ENCODE measurements at places on chromosomes 4 and X.

DNA sequence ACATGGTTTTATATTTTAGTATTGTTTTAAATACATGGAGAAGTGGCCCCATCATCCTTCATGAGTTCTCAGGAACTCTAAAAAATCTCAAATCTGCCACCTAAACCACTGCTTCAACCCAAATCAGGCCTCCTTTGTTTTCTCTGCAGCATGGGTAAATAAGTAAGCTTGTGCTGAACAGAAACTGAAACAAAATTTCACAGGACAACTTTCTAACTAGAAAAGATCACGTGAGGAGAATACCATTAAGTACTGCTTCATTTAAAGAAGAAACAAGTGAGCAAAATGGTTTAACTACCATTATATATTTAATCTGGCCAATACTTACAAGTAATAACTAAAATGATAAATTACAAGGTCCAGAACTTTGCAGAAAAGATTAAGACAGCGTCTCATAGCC lies 2.5 kb downstream of the ARAP2 start:
- DNase-seq = no peak

DNA sequence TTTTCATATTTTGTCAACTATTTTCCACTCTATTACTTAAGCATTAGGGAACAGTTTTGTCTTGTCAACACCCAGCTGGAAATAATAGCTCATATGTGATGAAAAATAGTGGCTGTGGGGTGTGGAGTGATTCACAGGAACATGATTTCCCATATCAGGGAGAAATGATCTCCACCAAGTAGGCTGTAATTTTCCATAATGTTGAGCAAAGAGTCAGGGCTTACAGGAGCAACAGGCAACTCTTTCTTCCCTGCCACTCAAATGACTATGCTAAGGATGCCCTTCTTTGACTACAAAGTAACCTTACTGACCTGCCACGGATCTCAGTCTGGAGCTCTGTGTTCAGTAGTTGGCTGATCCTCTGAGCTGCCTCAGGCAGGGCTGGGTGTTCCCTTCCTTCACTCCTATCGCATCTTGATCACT lies 90.0 kb upstream of the GATB start:
- DNase-seq = no peak

- no peak for DNase-seq
Observed at GRCh38 chr4:118753096-118753495, 67.9 kb downstream of the METTL14 start.

DNA sequence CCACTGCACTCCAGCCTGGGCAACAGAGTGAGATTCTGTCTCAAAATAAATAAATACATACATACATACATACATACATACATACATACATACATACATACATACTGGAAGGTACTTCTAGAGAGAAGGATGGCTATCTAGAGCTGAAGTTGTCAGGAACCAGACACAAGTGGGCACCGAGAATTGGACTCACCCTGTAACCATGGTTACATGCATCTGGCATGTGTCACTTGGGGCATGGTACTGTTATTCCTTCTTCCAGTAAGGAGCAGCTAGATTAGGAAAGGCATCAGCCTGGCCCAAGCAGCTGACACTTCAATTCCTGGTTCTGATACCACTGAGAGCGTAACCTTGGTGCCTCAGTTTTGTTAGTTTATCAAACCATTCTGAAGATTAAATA lies 127.1 kb downstream of the SH3KBP1 start:
- no peak for DNase-seq

- no peak for DNase-seq
Observed at GRCh38 chr4:162849937-162850336, 316.8 kb downstream of the NAF1 start.

GRCh38 chrX:148995661-148996060 lies 495.2 kb downstream of the AFF2 start:
- no peak for DNase-seq

DNA sequence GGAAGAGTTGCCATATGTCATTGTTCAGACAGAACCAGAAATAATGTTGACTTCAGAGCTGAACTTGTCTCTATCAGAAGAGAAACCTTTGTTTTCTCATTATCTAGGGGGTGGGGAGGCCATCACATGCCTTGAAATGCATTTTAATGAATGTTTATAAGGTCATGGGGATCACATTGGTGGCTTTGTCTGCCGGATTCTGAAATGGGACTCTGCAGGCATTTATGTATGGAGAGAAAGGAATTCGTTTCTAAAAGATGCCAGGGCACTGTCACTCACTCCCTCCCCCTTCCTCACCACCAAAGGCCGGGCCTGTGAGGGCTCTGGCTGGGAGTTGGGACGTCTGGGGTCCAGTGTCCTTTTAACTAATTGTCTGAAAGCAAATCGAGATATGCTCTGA lies 102.2 kb downstream of the MAMLD1 start:
- no peak for DNase-seq

DNA sequence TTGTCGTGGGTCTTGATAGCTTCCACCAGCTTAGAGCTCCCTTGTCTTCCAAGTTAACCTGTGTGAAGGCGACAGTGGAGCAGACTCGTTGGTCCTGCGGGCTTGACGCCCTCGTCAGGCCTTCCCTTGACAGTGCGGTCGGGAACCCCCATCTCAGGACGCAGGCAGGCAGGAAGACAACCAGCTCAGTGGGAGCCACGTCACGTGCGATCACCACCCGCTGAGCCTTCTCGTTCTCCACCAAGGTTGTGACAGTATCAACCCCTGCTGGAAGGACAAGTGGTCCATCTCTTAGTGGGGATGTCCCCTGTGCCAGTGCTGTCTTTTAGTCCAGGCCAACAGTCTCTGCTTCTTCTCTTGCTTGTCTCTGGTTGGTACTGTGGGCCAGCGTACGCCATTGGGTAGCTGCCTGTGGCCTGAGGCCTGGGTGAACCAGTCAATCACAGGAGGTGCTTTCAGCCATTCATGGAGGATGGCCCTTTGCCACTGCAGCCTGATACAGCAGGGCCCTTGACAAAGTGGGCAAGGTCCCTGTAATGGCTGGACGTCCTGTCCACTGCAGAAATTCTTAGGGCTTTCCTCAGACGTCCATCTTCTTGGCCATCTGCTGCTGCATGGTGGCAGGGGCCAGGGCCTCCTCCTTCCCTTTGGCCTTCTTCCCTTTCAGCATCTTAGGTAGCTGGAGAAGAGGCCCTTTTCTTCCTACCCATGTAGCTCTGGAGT lies 31.4 kb downstream of the RGS12 start:
- no peak for DNase-seq

DNA sequence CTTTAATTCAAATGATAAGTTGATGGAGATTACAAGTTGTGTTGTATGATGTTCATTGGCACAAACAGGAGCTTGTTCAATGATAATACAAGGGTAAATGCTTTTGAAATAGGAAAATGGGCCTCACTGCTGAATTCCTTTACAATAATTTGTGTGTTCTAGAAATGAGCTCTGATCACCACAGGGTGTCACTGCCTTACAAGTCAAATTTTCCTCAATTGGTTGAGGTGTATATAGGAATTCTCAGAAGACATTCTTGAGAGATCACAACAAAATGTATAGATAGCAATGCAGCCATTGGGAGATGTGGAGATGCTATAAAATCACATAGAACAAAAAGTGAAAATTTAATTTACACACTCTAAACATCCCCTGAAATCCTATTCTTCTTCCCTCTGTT lies 49.6 kb downstream of the KLF8 start:
- DNase-seq = no peak

GRCh38 chr4:7411491-7411890 lies 23.2 kb downstream of the PSAPL1 start:
- no peak for DNase-seq

GRCh38 chrX:144275367-144275766 lies 391.5 kb downstream of the UBE2NL start:
- DNase-seq = no peak

- DNase-seq = peak; percentile 63
Observed at GRCh38 chrX:71618303-71618721, at the start of gene CXCR3. CXCR3 (minus strand) TSS chrX:71618511; CDS start chrX:71618449, 62 bp downstream.

- DNase-seq = no peak
Observed at GRCh38 chr4:5703831-5704230, 4.5 kb downstream of the EVC2 start.

DNA sequence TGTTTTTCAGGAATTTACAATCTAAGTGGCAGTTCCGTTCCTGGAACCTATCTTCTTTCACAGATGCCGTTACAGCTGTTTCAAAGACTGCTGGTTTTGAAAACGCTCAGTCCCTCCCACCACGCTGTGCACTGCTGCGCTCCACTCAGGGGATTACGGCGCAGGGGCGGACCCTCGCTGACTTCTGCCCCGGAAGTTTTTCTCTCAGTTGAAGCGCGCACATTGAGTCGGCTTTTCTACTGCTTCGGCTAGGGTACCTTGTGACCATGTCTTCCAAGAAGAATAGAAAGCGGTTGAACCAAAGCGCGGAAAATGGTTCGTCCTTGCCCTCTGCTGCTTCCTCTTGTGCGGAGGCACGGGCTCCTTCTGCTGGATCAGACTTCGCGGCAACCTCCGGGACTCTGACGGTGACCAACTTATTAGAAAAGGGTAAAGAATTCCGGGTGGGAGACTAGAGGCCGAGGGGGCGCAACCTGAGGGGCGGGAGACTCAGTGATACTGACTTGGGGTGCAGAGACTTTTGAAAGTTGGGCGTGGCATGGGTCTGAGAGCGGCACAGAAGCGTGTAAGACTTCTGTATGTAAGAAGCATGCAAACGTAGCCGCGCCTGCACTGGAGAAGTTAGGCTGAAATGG lies 597 bp upstream of the NUDT6 start:
- DNase-seq = peak; percentile 71

DNA sequence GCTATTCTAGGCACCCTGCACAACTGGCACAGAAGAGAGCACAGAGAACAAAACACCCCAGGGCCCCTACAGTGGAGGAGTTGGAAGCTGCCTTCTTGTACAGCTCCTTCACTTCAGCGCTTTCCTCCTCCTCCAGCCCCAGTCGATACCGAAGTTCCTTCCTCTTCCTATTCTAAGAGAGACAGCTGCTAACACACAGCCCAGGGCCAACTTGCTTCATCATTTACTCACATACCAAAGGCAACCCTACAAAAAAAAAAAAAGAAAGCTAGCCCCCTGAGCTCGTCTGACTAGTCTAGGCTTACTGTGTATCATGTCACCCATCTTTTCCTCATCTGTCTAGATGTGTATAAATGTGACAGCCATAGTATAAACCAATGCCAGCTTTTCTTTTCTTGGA lies 64.5 kb downstream of the MID1 start:
- no peak for DNase-seq

- DNase-seq = no peak
Observed at GRCh38 chr4:3661989-3662388, 104.2 kb upstream of the ADRA2C start.

DNA sequence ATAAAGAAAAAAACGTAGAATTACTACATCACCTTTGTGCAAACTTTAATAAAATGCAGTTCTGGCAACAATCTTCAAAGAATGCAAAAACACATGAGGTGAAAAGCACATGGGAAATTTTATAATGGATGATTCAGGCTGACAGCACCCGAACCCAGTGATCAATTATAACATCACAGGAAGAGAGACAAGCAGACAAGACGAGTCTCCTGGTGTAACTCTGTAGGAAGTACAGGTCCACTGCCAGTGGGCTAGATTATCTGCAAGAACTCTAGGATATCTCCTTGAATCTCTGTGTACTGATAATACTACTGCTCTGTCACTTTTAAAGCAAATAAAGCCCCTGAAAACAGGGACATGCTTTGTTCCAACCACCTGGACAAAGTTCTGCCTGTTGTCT lies 58.9 kb upstream of the NXF3 start:
- DNase-seq = no peak

DNA sequence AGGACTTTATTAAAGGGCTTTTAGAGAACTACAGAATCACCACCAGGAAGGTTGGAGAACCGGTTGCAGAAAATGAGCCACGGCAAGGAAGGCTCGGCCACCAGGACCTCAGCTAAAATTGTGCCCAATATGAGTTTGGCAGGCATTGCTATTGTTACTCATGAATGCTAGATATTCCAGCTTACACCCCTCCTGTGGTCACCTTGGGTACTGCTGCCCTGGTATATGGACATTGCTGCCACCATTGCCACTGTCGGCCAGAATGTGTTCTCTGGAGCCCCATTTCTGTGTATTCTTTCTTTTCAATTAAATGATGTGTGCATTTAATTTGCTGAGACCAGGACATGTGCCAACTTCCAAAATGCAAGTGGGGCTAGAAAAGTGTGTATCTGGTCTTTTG lies 626.7 kb upstream of the BOD1L1 start:
- DNase-seq = no peak
